Hematopoietic multipotent progenitor cell treated with erythropoietin and hydrocortisone succinate and interleukin-3 and kit ligand, for 4 days (in vitro differentiated cells): ENCODE measurements at places on chromosomes 7 and 10.

- no peak for DNase-seq
Observed at GRCh38 chr7:151125470-151125845, 39.2 kb downstream of the AGAP3 start.

- no peak for DNase-seq
Observed at GRCh38 chr10:15472431-15473395, 101.6 kb upstream of the FAM171A1 start.

DNA sequence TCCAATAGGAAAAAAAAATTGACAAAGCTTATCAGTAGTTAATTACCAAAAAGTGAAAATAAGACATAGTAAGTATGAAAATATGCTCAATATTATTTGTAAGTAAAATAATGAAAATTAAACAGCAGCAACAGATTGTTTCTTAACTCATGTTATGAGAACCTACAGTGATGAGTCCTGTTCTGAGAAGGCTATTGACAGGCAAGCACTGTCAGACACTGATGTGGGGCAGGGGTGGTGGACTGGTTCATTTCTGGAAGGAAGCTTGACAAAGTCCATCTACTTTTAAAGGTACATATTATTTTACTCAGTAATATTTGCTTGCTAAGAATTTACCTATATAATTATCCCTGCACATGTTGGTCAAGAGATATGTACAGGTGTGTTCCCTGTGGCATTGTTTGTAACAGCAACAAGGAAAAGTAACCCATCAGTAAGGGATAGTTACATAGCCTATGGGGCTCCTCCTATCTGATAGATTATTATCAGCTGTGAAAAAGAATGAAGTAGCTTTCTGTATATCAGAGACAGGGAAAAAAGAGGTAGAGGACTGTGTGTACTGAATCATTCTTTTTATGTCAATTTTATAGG, 161.6 kb downstream of the RTKN2 start:
- peak; percentile 20 for DNase-seq

DNA sequence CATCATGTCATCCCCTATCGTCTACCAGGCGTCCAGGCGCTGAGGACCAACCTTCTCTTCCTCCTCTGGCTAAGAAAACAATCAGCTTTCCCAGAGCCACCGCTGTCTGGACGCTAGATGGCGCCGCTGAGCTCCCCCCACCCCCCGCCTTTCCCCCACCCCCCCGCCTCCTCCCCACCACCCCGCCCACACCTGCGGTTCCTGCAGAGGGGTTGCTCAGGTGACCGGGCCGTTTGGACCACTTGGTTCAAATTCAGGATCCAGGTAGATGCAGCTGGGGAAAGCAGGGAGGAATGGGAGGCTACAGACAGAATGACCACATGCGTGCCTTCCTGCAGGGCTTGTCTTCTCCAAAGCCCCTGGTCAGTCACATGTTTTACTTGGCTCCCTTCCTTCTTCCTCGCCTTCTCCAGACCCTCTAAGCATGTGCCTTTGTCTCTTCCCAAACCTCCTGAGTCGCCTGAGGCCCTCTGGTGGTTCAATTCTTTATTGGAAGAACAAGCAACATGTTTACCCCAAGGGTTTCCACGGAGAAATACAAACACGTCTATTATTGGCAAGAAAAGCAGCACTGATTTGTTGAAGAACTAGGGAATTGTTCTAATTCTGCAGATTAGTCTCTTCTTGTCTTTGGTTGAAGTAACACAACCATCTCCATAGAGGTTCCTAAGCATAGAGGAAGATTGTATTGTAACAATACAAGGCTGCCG, 24.7 kb downstream of the AOC1 start:
- DNase-seq, result peak; percentile 85

GRCh38 chr7:380711-381210, 90.8 kb downstream of the FOXL3 start:
- no peak for DNase-seq

GRCh38 chr10:61452655-61453641, at the start of gene TMEM26:
TMEM26 (minus strand) TSS chr10:61453381; CDS start chr10:61453081, 300 bp downstream.
- DNase-seq, result peak; percentile 51

GRCh38 chr7:142407939-142408570, 150.2 kb upstream of the PRSS58 start:
- DNase-seq, result no peak

GRCh38 chr10:70440296-70441160, 953 bp downstream of the NODAL start:
- peak; percentile 36 for DNase-seq

DNA sequence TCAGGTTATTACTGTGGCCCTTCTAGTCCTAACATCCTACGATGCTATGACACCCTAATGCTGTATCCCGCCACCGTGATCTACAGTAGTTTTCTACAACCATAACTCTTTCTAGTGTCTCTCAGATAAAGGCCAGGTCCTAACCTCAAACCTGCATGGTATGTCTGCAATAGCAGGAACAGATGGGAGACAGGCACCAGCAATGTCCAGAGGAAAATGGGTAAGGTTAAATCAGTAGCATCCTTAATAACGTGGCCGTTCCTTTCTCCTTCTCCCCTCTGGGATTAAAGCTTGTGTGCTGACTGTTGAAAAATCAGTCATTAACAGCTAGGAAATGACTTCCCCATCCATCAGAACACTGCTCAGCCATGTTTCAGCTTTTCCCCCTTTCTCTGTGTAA, 321.9 kb upstream of the NPVF start:
- no peak for DNase-seq

- no peak for DNase-seq
Observed at GRCh38 chr7:158076215-158076614, 511.4 kb downstream of the PTPRN2 start.

DNA sequence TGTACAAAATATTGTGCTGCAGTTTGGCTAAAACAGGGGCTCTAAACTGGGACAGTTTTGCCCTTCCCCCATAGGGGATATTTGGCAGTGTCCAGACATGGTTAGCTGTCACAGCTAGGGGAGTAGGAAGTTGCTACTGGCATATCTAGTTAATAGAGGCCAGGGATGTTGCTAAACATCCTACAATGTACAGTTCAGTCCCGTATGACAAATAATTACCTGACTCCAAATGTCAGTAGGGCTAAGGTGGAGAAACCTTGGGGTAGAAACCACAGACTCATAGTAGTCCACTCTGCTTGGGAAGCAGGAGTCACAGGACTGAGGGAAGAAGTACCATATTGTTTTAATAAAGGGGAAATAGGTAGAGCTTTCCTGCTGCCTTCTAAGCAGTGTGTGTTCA, 39.8 kb downstream of the WBP1L start:
- DNase-seq, result no peak

- DNase-seq, result no peak
Observed at GRCh38 chr7:43639858-43640491, 57.1 kb downstream of the STK17A start.

GRCh38 chr10:44983895-44984278, 5.3 kb upstream of the DEPP1 start:
- DNase-seq, result no peak

- DNase-seq, result no peak
Observed at GRCh38 chr10:99450156-99450555, 19.7 kb upstream of the GOT1 start.

- no peak for DNase-seq
Observed at GRCh38 chr7:149140831-149141230, 6.4 kb upstream of the ZNF398 start.

DNA sequence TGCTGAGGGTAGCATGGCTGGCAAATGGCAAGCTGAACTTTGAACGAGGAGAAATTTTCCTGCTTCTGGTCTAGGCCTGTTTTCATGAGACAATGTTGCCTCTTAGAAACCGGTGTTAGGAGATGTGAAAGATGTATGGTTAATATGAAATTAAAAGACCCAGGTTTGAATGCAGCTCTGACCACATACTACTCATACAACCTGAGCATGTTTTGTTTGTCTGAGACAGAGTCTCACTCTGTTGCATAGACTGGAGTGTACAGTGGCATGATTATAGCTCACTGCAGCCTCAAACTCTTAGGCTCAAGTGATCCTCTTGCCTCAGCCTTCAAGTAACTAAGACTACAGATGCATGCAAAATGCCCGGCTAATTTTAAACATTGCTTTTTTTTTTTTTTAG, 193.4 kb upstream of the FZD8 start:
- no peak for DNase-seq

DNA sequence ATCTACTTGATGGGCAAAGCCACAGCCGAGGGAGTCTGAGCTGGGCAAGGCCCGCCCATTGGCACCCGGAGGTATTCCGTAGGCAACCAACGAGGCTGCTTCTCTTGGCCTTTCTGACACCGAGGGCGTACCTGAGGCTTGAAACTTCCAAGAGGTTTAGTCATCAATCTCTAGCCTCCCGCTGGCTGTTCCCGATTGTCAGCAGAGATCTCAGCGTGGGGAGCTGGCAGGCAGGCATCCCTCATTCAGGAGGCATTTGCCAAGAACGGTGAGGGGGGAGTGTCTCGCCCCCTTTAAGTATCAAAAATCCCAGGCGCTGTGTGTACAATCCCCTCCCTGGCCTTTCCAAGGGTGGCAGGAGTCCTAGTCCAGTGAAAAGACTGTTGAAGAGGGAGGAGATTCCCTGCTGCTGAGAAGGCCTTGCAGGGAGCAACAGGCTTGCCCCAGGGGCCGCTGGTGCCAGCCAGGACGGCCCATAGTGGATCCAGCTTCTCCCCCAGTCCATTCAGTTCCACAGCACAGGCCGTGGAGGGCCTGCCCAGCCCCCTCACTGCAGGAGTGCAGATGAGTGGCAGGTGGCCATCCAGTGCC, 39.7 kb downstream of the OAT start:
- no peak for DNase-seq

DNA sequence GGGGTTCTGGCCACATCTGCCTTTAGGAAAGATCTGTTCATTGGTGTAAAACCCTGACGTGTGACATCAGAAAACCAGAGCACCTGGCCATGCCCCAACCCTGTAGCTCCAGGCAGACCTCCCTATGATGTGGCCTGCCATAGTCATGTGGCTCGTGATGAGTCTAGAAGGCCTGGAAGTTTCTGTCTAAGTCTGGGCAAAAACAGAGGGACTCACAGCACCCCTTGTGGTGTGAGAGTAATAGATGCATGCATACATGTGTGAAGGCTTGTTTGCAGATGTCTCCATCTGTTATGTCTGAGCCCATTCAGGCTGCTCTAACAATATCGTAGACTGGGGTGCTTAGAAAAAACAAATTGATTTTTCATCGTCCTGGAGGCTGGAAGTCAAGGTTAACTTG, 309.3 kb downstream of the PAXIP1 start:
- DNase-seq, result no peak

DNA sequence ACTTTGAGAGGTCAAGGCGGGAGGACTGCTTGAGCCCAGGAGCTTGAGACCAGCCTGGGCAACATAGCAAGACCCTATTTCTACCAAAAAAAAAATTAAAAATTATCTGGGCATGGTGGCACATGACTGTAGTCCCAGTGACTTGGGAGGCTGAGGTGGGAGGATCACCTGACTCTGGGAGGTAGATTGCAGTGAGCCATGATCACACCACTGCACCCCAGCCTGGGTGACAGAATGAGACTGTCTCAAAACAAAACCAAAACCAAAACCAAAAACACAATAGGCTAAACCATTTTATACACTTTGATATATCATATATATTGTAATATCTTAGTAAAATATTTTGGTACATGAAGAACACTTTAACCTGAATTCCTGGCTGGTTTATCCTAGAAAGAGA, 101.6 kb downstream of the RAPGEF5 start:
- no peak for DNase-seq

GRCh38 chr7:132380059-132380458, 196.2 kb downstream of the PLXNA4 start:
- no peak for DNase-seq

GRCh38 chr10:51861731-51862130, 162.3 kb upstream of the CSTF2T start:
- no peak for DNase-seq

DNA sequence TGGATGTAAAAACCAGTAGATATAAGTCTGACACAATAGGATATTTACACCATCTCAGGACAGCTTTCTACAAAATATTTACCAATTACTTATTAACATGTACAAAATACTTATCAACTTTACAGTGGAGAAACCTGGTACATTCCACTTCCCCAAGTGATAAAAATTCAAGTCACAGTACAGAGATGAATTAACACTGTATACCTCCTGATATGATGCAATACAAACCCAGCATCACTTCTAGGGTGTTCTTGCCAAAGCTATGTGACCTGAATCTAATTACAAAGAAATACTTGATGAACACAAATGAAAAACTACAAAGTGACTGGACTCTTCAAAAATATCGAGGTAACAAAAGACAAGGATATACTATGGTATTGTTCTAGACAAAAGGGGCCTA, 156.4 kb upstream of the FGFR2 start:
- DNase-seq, result no peak

GRCh38 chr7:116810267-116811116, 51.9 kb upstream of the CAPZA2 start:
- DNase-seq, result no peak

- DNase-seq, result no peak
Observed at GRCh38 chr7:47357863-47358262, 224.0 kb downstream of the TNS3 start.

- no peak for DNase-seq
Observed at GRCh38 chr7:46489106-46489505, 568.0 kb upstream of the IGFBP3 start.

- DNase-seq, result no peak
Observed at GRCh38 chr7:13032084-13032483, 344.7 kb downstream of the ARL4A start.

DNA sequence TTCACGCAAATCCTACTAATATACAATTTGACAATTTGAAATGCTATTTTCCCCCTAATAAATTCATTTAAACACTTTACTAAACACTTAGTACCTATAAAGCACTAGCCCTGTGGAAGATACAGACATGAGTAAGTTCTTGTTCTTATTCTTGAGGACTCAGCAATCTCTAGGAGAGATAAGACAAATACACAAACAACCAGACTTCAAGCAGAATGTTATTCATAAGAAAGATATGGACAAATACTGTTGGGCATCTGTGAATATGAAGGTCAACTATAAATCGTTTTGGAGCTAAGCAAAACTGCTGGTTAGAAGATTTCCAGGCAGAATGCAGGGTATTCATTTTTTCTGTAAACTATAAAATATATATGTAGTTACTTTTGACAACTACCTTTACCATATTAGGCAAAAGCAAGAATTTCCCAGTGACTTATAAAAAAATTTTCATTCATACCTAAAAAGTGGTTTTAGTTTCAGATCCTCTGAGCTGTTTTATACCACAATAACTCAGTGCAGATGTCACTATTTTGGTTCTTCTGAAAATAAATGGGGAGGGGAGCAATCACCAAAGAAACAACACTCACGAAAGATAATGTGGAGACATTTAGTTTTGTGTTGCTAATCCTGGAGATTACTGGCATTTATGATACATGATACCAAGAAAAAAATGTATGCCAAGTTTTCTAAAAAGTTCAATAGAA, 3.8 kb downstream of the VPS41 start:
- no peak for DNase-seq

DNA sequence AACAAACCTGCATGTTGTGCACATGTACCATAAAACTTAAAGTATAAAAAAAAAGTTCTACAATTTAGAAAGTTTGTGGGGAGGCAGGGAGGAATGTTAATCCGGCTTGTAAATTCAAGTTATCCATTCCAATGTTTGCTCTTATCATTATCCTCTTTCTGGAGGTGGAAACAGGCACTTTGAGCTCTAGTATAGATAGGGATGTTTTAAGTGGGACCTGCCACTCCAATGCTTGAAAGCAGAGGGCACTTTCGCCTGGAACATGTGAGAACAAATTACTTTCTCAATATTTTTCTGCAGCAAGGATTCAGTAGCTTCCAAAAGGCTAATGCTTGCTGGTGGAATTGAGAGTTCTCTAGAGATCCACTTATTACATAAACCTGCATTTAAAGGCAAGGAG, 45.6 kb downstream of the FEZF1 start:
- no peak for DNase-seq
